ENCODE measurements at places on chromosomes 7 and 10.
A peak's percentile ranks its signal among the peaks of the same experiment; 100 is the strongest.

DNA sequence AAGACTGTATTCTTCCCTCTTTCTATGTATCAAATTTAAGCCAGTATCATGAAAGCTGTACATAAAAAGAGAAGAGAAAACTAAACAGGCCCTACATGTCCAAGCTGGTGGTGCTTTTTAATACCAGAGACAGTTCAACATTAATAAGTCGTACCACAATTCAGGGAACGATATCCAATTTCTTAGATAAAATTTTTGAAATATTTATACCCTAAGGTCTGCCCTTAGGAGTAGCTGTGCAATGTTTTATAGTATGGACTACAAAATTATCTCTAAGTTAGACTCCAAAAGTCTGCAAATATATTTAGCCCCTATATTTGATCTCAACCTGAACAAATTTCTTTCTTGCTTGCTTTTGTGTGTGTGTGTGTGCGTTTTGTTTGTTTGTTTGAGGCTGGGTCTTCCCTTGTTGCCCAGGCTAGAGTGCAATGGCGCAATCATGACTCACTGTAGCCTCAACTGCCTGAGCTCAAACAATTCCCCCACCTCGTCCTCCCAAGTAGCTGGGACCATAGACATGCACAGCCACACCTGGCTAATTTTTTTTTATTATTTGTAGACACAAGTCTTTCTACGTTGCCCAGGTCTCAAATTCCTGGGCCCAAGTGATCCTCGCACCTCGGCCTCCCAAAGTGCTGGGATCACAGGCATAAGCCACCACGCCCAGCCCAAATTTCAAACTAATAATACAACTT lies 13.2 kb downstream of the ARHGAP19 start:
- DNase-seq = no peak

- DNase-seq = no peak
These were observed 293.6 kb downstream of the CSTF2T start for GRCh38 chr10:51405580-51406351.

GRCh38 chr7:99368750-99369389 lies 5.7 kb upstream of the ARPC1B start:
- DNase-seq = no peak

DNA sequence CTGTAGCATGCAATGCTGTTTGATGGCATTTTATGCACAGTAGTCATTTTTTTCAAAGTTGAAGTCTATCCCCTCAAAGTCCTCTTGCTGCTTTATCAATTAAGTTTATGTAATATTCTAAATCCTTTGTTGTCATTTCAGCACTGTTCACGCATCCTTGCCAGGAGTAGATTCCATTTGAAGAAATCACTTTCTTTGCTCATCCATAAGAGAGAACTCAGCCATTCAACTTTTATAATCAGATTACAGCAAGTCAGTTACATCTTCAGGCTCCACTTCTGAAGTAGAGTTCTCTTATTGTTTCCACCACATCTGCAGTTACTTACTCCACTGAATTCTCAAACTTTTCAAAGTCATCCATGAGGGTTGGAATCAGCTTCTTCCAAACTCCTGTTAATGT lies 32.3 kb downstream of the SDHAF3 start:
- no peak for DNase-seq

GRCh38 chr7:143408686-143409561 lies at the start of gene EPHA1:
Gene EPHA1 (minus strand): TSS chr7:143408856. CDS start chr7:143408805, 51 bp downstream.
- DNase-seq = no peak

DNA sequence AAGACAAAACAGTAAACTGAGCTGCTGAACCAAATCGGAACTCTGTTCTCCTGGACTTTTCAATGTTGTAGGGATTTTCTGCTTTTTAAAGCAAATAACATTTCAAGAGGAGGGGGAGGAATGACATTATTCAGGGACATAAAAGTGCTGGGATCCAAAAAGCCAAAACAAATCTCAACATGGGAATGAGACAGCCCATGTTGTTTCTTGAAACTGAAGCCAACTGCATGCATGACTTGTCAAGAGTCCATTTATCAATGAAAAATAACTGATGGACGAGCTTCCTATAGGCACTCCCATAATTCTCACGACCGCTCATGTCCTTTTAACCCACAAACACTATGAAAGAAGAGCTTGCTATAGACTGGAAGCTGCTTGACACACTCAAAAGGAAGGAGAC lies 27.8 kb downstream of the FAM53B start:
- DNase-seq = no peak

GRCh38 chr7:30674420-30674819 lies 7.8 kb downstream of the CRHR2 start:
- DNase-seq = no peak

GRCh38 chr7:14009453-14010418 lies 20.3 kb upstream of the ETV1 start:
- no peak for DNase-seq

DNA sequence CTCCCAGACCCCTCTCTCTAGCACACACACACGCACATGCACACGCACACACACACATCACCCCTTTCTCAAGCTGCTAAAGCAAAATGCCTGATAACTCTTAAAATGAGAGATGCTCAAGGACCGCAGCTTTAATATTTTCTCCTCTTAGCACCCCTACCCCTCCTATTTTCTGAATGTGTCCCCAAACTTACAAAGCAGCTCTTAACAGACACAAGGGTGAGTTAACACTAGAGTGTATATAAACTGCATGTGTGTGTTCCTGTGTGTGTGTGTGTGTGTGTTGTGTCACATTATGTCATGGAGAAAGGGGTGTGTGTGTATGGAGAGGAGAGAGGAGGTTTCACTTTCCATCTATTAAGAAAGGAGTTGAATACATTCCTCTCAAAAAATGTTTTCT lies 1.3 kb downstream of the PTN start:
- no peak for DNase-seq

- DNase-seq = no peak
These were observed 64.2 kb downstream of the DIP2C start for GRCh38 chr10:625333-625696.

- no peak for DNase-seq
These were observed 1259.7 kb downstream of the TYW1 start for GRCh38 chr7:68256295-68256694.

DNA sequence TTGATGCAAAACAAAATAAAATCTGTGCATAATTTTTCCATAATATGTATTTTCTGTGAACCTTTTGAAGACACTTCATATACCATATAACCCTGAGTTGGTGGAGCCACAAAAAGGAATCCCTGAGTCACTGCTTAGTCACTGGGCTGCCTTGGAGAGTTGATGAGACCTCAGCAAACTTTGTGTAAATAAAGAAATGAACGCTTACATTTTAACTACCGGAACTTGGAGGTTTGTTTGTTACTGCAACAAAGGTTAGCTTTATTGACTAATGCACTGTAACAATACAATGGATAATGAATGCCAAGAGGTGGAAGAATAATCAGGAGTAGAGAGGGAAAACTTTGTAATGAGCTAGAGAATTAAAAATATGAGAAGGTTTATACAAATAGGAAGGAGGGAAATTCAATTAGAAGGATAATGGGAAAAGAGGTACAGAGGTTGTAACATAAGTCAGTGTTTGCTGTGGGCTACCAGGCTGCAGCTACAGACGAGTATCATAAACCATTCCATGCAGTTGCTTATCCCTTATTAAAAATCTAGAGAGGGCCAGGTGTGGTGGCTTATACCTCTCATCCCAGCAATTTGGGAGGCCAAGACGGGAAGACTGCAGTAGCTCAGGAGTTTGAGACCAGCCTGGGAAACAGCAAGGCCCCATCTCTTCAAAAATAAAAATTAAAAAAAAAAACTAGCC lies 1042.1 kb downstream of the TYW1 start:
- no peak for DNase-seq

DNA sequence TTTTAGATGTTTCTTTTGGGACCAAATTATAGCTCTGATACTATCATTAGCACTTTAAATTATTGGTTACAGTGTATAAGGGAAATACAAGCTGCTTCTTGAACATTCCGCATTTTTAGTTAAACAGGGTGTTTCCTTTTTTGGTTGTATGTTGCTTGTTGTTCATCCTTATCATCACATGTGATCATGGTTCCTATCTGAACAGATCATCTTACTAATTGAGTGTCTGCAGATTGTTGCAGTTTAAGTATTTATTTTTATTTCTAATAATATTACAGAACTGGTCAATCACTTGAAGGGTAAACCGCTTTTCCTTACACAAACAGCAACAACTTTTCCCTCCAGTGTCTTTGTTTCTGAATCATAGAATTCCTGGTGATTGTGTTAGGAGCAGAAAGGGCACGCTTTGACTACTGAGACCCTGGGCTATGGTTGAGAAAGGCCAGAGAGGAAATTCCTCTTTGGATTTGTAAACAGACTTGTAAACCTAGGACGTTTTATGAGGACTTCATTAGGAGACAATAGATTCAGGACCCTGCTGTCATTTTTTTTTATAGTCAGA lies 37.2 kb downstream of the CHN2 start:
- no peak for DNase-seq

DNA sequence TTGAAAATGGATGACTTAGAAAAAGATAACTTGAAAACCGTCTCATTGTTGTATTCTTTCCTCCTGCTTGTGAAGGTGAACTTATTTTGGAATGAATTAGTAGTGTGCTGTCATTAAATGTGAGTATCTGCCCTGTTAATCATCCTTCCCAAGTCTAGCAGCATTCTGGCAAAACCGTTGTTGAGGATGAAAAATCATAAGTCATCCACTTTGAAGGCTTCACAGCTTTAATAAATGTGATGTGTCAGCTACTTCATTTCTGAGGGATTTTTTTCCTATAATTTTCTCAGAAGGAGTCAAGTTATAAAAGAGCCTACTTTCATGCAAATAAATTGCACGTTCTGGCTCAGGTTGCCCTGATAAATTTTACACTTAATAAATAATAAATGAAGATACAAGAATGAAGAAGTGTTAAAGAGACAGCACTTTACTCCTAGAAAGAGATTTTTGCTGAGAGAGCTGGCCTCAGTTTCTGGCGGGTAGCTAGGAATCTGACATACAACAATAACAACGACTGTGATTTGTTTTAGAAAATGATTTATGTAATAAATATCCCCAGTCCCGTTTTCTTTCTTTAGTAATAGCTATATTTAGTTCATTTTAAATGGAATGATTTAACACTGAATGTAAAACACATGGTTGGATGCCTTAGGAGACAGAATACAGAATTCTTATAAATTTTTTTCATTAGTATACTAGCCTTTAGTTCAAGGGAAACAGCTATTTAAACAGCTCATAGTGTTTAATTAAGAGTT lies 516.5 kb upstream of the KLF6 start:
- no peak for DNase-seq

- peak; percentile 29 for DNase-seq
These were observed 63.9 kb downstream of the TMEM209 start for GRCh38 chr7:130141161-130141883.

DNA sequence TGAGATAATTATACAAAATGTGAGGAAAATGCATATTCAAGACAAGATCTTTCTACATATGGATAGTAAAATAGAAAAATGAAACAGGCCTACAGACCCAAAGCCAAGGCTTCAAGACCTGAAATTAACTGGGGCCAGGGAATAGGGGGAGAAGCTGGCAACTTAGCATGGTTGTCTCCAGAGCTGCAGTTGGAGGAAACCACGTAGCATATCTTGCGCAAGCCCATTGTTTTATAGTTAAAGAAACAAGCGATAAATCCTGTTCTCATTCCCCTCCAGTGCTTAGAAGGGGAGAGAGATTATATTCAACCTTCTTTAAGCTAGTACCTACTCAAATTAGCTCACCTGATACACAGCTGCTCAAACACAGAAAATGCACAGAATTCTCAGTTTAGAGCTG lies 197.1 kb downstream of the SORCS1 start:
- DNase-seq = no peak
